ENCODE measurements at places on chromosomes 2 and 18.

- DNase-seq, result no peak
These were observed 2.1 kb upstream of the TWIST2 start for GRCh38 chr2:238845583-238846377.

GRCh38 chr18:8735274-8735673 is 29.9 kb downstream of the MTCL1 start:
- DNase-seq, result no peak

DNA sequence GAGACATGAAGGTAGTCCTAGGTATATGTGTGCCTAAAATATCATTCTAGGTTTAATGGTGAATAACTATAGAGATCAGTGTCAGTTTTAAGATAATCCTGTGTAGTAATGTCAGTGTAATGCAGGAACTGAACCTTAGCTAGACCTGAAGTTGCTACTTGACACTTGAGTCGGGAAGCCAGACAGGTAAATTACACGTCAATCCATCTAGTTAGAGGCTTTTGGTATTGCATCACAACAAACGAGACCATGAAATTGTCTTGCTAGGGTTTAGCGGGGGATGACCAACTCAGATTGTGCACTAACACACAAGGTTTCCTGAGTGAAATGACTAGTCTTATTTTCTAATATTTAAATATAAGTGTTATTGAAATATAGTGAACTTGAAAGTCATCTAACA is 2.0 kb downstream of the YPEL5 start:
- no peak for DNase-seq

DNA sequence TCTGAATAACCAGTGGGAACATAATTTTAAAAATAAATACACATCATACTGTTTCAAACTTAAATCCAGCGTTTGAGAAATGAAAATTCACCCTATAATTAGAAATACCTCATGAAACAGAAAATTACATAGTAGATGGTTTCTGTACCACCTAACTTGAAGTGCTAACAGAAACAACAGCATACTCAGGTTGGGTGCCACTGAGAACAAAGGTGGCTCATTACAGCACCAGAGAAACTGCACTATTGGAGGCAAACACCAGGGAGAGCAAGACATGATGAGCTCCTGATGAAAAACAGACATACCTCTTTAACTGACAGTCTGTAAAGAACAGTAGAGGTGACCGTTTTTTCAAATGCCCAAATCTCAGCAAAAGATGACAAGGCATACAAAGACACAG is 12.6 kb downstream of the SULT1C4 start:
- DNase-seq, result no peak

DNA sequence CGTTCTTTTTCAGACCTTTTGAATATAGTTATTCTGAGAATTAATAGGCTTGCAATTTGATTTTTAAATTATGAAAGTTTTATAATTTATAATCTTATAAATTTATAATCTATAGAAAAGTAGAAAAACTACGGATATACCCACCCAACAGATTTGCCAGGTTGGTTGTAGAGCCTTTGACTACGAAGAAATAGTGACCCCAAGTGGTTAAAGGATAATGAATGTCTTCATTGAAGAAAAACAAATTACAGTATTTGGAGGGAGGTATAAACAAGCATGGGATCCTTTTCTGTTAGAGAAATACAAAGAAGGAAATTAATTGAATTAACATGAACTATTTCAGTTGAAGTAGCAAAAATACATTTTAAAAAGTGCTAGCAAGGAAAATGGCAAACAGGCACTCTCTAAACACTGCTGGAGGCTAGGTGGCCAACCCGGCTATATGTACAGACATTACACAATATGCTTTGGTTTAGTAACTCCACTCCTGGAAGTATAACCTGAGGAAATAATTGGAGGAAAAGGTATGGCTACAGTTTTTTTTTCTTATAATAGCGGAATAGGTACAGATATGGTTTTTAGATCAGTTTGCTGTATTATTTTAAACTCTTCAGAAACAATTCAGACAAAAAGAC is 110.9 kb downstream of the MIB1 start:
- peak; percentile 41 for DNase-seq

GRCh38 chr2:17877811-17878280 is 621 bp upstream of the KCNS3 start:
- no peak for DNase-seq

- no peak for DNase-seq
These were observed 22.3 kb downstream of the EML4 start for GRCh38 chr2:42191285-42192009.

- DNase-seq, result no peak
These were observed 80.6 kb downstream of the TEX51 start for GRCh38 chr2:126979039-126980003.

GRCh38 chr18:23133860-23134779 is 1.2 kb upstream of the CABLES1 start:
- DNase-seq, result peak; percentile 76

GRCh38 chr2:47869859-47870595 is 36.3 kb downstream of the FBXO11 start:
- DNase-seq, result no peak

- peak; percentile 7 for DNase-seq
These were observed 912 bp upstream of the LAPTM4A start for GRCh38 chr2:20052229-20052851.

GRCh38 chr2:130152816-130153595 is 8.1 kb upstream of the CCDC74B start:
- no peak for DNase-seq

GRCh38 chr2:140353541-140353940 is 1573.4 kb upstream of the NXPH2 start:
- no peak for DNase-seq

- DNase-seq, result no peak
These were observed 674 bp upstream of the SP110 start for GRCh38 chr2:230220347-230220969.

GRCh38 chr18:13241083-13241892 is 22.7 kb downstream of the LDLRAD4 start:
- no peak for DNase-seq

GRCh38 chr2:37767959-37768925 is 96.8 kb upstream of the CDC42EP3 start:
- DNase-seq, result no peak

Measured in hematopoietic multipotent progenitor cell treated with erythropoietin and hydrocortisone succinate and interleukin-3 and kit ligand, for 8 days (in vitro differentiated cells).